GM20000 (cell line): ENCODE measurements at places on chromosomes 12 and 14.

DNA sequence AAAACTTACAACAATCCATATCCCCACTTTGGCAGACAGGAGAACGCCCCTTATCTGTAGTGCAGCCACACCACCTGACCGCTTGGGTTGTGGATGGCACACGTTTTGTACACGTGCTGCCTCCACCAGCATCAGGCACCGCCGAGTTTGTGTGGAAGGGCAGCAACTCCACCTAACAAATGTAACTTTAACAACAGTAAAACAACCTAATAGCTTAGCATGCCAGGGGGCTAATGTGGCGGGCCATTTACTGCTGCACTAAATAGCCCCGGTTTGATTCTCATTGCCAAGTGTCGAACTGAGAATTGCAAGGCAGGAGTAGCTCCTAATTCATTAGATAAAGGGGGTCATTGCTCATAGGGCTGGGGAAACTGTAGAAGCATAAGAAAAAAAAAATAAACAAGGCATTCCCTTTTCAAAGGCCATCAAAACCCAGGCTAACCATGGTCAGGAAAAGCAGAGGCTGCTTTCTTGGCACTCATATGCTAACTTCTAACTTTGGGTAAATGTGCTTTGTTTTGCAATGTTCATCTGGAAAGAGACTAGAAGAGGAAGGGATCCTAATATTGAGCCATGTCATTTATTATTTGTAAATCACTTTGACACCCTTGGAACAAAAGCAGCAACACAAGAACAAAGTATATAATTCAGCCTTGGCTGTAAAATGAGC, 279.7 kb upstream of the SOX5 start:
- DNase-seq = no peak

DNA sequence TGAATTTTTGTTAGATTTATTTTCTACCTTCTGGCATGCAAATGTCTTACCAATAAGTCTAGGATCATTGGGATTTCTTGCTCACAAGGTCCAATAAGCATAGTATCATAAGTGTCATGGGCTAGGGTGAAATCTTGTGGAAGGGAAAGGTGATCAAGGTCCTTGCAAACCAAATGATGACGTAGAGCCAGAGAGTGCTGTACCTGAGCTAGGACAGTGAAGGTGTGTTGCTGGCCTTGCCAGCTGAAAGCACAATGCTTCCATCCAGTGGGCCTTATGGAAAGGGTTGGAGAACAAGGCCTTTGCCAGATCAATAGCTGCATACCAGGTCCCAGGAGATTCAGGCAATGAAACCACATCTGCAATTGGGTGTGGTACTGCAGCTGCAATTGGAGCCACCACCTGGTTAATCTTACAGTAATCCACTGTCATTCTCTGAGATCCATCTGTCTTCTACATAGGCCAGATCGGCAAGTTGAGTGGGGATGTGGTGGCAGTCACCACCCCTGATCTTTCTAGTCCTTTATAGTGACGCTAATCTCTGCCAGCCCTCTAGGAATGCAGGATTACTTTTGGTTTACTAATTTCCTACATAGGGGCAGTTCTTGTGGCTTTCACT, 208.9 kb upstream of the MYL2 start:
- DNase-seq = no peak

DNA sequence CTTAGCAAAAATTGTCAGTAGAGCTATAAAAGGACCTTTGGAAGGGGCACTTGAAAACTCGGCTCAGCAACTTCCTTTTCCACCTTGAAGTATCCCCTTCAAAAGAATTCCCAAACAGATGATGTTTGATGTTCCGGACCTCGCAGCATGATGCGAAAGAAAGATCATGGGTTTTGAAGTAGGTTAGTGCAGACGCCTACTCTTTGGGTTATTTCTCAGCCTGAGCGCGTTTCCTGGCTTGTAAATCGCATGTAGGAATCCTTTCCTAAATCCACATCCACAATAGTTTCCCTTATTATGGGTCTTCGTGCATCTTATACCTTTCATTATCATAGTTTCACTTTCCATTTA, 584 bp upstream of the NEDD1 start:
- DNase-seq = no peak

DNA sequence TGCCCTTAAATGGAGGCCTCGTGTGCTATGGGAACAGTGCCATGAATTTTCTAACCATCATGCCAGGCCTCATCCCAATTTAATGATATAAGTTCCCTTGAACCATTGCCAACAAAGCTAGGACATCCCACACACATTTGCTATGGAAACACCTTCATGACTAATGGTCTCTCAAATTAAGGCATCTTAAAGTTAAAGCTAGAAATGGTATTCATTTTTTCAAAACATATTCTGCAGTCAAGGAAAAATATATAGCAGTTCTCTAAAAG, 117.3 kb downstream of the BTG1 start:
- DNase-seq = no peak

DNA sequence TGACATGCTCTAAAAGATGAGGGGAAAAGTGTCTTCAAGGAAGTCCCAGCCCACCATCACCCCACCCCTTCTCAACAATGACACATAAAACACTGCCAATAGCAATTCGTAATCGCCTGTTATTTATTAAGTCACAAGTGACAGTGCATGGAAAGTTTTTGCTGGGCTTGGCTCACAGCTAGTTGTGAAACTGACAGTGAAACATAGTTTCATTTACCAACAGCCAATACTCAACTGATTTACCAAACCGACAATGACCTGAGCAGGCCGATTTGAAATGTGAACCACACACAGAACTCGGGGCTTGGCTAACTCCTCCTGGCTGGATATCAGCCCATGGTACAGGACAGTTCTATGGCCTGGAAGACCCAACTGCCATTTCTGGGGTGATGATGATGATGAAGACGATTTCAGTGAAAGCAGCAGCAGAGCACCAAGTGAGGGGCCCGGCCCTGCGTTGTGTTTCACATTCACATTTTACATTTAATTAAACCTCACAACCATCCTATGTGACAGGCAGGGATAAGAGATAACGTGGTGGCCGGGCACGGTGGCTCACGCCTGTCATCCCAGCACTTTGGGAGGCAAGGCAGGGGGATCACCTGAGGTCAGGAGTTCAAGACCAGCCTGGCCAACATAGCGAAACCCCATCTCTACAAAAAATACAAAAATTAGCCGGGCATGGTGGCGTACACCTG, 42.7 kb downstream of the CAMKK2 start:
- no peak for DNase-seq

DNA sequence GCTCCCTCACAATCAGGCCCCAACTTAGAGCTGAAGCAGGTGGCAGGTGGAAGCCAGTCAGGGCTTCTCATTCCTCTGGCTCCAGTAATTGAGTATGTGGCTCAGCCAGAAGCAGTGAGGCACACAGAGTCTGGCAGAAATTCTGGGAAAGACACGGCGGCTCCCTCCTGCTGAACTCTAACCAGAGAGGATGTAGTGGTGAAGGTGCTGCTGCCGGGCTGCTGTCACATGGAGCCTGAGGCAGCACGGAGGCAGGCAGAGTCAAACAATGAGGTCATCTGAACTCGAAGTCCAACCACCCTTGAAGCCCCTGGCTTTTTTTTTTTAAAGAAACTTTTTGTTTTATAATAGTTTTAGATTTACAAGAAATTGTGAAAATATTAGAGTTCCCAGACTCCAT, 33.4 kb upstream of the SMOC1 start:
- peak; percentile 14 for DNase-seq

DNA sequence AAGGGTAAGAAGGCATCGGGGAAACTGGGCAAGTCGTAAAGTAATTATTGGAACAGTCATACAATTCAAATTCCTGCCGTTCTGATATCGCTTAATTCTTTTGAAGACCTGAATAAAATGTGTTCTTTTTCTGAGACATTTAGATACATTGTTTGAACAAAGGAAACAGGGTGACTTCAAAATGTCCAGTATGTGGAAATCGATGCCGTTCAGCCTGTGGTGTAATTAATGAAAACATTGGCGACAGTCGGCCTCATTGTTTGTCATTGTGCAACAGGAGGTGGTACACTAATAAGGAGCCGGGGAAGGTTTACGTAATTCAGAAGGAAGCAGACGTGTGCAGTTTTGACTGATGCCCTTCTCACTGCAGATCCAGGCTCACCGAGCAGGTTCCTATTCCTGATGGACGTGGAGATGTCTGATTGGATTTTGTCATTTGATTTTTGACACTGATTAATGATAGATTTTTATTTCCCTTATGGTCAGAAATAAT, 92.7 kb downstream of the BORCS5 start:
- no peak for DNase-seq

DNA sequence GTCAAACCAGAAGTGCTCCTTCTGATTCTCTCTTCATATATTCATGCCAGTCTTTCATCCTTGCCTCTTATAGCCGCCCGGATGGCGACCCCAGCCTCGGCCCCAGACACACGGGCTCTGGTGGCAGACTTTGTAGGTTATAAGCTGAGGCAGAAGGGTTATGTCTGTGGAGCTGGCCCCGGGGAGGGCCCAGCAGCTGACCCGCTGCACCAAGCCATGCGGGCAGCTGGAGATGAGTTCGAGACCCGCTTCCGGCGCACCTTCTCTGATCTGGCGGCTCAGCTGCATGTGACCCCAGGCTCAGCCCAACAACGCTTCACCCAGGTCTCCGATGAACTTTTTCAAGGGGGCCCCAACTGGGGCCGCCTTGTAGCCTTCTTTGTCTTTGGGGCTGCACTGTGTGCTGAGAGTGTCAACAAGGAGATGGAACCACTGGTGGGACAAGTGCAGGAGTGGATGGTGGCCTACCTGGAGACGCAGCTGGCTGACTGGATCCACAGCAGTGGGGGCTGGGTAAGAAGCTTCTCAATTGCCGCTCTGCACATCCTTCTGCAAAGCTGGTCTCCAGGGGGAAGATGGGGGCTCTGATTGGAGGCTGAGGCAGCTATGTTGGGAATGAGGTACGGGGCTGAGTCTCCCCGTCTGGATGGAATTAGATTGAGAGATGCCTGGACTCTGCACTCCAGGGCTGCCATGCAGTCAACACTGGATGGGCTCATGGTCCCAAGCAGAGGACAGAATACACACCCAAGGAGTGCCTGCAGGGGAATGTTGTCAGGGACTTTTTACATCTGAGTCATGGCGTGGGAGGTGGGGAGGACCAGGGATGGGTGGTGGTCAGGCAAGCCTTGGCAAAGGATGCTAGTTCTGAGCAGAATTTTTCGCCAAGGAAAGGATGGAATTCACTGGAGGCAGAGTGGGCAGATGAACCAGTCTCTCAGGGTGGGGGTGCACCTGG, 1.3 kb downstream of the BCL2L2 start:
- no peak for DNase-seq
